ENCODE measurements at places on chromosomes 6 and 20.
A peak's percentile ranks its signal among the peaks of the same experiment; 100 is the strongest.

DNA sequence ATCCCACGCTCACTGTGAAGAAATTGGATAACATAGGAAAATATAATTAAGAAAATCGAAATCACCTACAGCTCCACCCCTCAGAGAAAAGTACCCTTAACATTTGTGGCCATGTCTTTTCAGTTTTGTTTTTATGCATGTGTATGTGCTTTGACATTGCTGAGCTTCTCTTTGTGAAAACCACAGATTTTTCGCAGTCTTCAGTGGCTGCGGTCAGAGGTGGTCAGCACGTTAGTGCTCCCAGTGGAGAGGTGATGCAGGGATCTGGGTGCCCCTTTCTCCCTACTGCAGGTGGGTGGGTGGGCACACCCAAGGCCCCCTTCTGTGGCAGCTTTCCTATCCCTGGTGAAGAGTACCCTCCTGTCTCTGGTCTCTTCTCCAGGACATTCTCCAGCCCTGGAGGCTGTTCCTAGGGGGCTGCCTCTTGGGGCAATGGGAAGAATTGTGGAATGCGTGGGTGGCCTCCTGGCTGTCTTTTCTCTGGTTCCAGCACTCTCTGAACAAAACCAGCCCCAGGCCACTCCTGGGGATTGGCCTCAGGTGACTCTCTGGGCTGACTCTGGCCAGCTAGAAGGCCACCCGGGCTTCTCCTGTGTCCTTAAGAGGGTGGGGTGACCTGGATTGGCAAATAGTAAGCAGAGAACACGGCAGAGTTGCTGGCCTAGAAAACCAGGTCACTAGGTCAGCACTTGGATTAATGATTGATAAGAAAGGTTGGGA is 49.8 kb upstream of the FANCE start:
- no peak for DNase-seq

DNA sequence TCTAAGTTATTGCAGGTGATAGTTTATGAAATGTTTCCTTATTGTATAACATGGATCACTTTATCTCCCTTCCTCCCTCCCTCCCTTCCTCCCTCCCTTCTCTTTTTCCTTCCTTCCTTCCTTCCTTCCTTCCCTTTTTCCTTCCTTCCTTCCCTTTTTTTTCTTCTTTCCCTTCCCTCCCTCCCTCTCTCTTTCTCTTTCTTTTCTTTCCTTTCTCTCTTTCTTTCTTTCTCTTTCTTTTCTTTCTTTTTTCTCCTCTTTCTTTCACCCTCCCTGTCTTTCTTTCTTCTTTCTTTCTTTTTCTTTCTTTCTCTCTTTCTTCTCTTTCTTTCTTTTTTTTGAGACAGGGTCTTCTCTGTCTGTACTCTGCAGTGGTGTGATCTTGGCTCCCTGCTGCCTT is 5.8 kb downstream of the OR2B3 start:
- DNase-seq, result no peak

GRCh38 chr20:62725596-62726268 is 17.1 kb downstream of the NTSR1 start:
- no peak for DNase-seq

- DNase-seq, result no peak
These were observed 525 bp downstream of the MACROD2 start for GRCh38 chr20:13995841-13996240.

DNA sequence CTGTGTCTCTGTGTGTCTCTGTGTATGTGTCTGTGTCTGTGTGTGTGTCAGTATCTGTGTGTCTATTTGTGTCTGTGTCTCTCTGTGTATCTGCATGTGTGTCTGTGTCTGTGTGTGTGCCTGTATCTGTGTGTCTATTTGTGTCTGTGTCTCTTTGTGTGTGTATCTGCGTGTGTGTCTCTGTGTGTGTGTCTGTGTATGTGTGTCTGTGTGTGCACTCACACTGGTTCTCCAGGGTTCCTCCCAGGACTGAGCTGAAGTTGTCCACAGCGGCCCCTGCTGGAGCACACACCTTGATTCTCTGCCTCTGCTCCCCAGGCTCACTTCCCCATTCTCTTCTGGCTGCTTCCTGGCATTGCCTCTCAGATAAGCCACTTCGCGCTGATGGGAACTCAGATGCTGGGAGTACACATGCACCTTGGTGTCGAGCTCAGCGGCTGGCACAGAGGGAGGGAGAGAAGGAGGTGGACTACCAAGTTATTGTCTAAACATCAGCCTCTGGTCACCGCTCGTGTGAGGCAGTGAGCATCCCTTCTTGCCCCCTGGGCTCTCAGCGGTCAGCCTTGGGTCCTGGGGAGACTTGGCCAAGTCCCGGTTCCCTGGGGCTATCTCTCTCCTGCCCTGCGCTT is 104.9 kb upstream of the NXT1 start:
- no peak for DNase-seq

DNA sequence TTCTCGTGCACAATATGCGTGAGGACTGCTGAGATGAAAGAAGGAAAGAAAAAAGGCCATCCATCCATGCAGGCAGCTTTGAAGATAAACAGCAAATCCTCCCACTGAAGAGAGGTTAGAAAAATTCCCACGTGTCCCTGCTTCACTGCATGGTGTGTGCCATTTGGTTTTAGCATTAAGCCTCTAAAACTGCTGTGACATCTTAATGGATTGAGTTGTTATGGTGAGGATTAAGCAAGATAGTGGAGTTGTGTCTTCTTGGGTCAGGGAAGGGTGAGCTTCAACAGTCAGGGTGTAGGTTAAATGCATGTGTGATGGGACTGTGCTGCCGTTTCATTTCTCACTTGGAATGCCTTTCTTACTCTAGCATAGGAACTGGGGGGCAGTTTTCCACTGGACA is 50.5 kb downstream of the ZNF831 start:
- DNase-seq, result no peak

GRCh38 chr6:13175759-13176158 is 152.6 kb downstream of the TBC1D7 start:
- no peak for DNase-seq

DNA sequence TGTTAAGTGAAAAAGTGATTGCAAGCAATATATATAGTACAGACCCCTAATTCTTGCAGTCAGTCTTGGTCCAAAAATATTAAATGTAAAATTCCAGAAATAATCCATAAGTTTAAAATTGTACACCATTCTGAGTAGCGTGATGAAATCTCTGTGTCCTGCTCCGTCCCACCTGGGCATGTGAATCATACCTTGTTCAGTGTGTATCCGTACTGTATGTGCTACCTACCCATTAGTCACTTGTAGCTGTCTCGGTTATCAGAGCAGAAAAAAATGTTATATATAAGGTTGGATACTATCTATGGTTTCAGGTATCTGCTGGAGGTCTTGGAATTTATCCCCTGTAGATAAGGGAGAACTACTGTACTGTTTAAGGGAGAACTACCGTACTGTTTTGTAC is 16.3 kb downstream of the IRAK1BP1 start:
- no peak for DNase-seq

DNA sequence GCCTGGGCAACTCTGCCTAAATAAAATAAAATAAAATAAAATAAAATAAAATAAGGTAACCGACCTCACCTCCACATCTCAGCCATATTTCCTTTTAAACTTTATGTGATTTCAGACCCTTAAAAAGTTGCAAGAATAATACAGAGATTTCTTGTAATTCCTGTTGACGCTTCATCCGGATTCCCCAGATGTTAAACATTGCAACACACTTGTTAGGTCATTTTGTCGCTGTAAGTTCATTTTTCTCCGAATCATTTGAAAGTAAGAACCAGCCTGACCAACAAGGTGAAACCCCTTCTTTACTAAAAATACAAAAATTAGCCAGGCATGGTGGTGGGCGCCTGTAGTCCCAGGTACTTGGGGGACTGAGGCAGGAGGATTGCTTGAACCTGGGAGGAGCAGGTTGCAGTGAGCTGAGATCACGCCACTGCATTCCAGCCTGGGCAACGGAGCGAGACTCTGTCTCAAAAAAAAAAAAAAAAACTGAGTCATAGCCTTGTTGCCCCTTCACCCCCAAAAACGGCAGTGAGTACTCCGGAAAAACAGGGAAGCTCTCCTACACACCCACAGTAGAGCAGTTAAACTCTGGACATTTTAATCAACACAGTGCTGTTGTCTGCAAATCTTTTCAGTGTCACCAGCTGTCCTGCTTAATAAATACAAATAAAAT is 5.9 kb downstream of the PYGB start:
- no peak for DNase-seq

DNA sequence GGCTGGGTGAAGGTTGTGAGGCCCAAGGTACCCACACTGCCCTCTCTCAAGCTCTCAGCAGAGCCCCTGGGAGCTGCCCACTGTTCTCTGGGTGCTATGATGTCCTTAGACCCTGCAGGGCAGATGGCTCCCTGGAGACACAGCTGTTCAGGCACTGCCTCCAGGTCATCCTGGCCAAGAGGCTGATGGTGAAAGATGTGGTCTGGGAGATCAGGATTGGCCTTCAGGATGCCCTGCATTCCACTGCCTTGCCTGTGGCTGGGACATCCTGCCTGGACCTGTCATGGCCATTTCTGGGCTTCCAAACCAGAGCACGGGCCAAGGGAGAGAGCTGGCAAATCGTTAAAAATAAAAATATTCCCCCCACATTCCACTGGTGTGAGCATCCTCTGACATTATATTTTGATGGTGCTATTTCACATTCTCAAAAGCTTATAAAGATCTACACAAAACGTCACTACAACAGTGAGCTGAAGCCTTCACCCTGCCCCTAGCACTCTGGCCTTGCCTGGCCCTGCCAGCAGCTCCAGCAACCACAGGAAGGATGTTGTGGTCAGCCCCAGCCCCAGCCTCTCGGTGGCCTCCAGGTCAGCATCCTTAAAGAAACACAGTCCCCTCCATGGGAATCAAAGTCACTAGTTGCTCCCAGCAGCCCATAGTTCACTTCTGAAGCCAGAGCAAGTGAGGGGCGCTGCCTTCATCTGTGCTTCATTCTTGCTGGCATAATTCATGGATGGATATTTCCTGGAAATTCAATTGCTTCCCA is 13.5 kb upstream of the KCNK16 start:
- peak; percentile 24 for DNase-seq

GRCh38 chr20:62142252-62143080 is 728 bp downstream of the PSMA7 start:
- no peak for DNase-seq

DNA sequence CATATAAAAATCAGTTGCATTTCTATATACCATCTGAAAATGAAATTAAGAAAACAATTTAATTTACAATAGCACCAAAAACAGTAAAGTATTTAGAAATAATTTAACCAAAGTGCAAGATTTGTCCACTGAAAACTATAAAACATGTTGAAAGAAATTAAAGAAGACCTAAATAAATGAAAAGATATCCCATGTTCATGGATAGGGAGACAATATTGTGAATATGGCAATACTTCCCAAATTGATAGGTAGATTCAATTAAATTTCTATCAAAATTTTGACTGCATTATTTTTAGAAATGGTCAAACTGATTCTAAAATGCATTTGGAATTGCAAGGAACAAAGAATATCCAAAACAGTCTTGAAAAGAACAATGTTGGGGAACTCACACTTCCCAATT is 17.6 kb upstream of the POU3F2 start:
- DNase-seq, result no peak

GRCh38 chr6:18207438-18207837 is 52.2 kb downstream of the KDM1B start:
- no peak for DNase-seq

- DNase-seq, result no peak
These were observed 35.7 kb downstream of the RRBP1 start for GRCh38 chr20:17646209-17646960.

DNA sequence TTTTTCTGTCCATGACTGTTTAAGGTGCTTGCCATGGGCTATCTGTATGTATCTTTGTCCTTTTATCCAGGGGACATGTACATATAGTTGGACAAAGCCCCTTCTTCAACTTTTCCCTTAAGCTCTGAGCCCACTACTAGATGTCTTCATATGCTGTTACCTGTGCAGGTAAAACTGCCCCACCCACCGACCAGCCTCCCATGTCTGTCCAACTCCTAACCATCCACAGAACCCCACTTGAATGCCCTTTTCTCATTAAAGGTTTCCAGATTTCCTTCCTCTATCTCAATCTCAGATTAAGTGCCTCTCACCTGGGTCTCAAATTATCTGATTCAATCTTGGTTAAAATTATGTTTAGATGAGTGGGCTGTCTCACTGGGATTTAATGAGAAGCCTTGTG is 136.3 kb downstream of the RNASET2 start:
- DNase-seq, result no peak

DNA sequence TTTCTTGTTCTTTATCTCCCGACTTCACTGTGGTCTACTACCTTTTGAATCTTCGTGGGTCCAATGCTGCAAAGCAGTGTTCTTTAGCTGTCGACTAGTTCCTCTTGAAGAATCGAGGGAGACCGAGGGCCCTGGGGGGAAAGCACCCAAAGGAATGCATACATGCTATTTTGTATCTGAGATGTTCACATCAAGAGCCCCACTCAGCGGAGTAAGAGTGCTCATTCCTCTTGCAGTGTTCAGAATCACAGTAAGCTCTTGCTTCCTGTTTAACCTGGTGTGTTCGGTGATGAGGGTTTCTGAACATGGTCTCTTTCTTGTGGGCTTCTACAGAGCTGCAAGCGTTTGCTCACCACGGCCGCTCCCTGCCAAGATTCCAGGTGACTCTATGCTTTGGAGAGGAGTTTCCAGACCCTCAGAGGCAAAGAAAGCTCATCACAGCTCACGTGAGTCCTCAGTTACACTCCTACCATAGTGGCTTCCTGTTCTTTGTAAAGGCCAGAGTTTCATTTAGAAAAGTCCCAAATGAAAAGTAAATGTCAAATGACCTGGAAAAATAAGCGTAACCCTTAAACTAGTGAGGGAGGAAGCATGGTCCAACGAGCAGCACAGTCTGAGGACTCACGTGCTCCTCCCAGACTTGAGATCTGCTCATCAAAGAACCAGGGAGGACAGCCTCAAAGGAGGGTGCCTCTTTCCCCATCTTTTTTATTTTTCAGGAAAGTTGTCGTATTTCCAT is 13.3 kb downstream of the IRF4 start:
- no peak for DNase-seq

GRCh38 chr6:133964052-133964451 is 11.0 kb downstream of the TBPL1 start:
- peak; percentile 33 for DNase-seq

DNA sequence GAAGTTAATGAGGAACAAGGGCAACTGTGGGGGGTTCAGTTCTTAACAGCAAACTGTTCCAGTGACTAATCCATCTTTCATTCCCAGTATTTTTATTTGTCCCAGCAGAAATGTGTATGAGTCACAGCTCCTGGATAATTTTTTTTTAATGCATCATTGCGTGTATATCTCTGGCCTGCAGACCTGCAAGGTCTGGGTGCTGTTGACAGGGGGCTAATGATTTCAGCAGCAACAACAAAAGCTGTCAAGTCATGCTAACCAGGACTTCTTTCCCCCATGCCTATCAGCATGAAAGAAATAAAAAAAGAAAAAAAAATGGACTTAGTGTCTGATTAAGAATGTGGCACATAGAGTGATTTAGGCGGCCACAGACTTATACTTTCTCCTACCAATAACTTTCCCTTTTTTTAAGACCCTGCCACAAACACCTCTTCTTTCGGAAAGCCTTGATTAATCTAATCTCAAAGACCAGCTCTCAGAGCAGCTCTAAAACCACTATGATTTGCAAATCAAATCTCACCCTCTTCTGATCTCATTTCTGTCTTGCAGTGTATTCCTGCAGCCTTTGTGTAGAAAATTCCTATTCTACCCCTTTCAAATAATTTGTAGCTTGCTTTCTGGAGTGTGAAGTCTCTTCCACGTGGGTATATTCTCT is 14.2 kb upstream of the PREX1 start:
- DNase-seq, result peak; percentile 96

All from HTR-8/SVneo (cell line).